Activated naive CD4-positive, alpha-beta T cell treated with Interleukin-2 at 50 U/mL for 16 hours (primary cell): ENCODE measurements at places on chromosomes 13 and 19.

- no peak for DNase-seq
Observed at GRCh38 chr13:97058391-97058790, 64.1 kb upstream of the OXGR1 start.

- DNase-seq: no peak
Observed at GRCh38 chr13:90889906-90890834, 457.3 kb upstream of the MIR17HG start.

DNA sequence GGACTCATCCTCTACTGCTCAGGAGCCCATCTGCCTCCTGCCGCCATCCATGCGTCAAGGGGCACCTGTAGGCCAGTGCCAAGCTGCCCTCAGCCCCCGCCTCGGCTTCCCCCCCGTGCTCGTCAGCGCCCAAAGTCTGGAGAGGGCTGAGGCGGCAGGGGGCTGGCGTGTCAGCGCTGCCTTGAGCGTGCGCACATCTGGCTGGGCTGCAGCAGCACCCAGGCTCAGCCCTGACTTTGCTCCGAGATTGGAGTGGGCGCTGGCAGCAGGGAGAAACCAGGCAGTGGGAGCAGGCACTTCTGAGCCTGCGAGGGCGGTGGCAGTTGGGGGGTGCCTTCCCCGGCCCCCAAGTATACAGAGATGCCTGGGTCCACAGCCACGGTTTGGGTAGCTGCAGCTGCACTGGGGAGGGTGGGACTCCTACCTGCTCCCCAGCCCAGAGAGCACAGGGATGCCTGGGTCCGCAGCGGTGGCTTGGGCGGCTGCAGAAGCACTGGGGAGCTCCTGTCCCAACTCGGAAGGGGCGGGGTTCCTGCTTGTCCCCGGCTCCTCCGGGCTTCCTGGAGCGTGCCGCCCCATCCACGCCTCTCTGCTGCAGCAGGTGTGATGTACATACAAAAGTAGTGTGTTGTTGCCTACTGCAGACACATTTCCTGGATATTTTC lies 44.8 kb upstream of the LPAR6 start:
- no peak for DNase-seq

DNA sequence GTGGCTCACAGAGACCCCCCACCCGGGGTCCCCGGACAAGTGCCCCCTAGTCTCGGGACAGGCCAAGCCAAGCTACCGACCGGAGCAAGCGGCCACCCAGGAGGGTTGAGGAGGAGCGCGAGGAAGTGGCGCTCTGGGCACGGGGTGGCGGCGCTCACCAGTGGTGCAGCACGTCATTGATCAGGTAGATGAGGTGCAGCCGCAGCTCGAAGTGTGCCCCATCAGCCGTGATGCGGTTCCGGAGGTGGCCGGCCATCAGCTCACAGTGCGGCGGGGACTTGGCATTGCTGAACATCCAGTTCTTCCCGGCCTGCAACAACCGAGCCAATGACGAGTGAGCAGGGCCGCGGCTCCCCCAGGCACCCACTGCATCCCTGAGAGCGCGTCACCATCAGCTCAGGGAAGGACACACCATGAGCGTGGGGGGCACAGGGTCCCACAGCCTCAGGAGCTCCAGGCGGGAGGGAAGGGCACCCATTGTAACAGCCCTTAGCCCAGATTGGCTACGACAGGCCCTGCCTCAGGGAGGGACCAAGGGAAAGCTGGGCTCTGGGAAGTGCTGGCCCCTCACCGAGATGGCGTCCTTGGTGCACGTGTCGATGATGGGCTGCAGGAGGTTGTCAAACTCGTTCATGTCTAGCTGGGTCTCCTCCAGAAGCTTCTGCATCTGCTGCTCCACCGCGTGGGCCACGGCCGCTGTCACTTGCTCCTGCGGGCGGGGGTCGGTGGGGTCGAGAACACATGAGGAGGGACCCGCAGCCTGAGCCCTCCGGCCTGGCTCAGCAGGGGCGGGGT lies 9.6 kb downstream of the CHERP start:
- DNase-seq: no peak

DNA sequence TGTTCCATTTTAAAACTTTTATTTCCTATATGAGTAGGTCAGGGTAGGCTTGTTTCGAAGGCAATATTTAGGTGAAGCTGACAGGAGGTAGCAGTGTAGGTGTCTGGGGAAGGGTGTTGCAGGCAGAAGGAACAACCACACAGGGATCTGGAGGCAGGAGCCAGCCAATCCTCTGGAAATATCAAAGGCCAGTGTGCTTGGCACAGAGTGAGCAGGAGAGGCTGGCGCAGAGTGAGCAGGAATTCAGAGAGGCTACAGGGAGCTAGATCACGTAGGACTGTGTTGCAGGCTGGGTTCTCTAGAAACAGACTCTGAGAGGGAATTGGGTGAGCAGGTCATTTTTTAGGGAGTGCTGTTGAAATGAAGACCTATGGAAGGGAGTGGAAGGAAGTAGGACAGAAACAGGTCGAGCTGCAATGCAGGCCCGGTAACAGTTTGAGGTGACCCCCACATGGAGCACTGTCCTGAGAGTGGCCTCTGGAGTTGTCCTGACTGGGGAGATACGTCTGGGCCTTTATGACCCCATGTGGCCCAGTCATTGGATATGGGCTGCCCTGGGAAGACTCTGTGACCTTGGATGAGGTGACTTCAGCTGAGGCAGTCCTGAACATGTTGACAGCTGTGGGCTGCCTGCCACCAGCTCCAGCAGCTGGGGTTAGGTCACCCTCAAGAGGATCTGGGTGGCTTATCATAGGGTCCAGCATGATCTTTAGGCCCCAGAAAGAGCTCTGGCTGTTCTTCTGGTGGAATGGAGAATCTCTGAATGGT lies 51.7 kb downstream of the ERCC5 start:
- no peak for DNase-seq
